T-cell (primary cell): ENCODE measurements at places on chromosomes 16 and 17.
A peak's percentile ranks its signal among the peaks of the same experiment; 100 is the strongest.

GRCh38 chr17:81867170-81867990 lies 3.8 kb downstream of the ARHGDIA start:
- no peak for DNase-seq

- DNase-seq, result no peak
These were observed 269.1 kb downstream of the CDH13 start for GRCh38 chr16:82895843-82896242.

- no peak for DNase-seq
These were observed 280.1 kb upstream of the MON1B start for GRCh38 chr16:76910931-76911330.

GRCh38 chr16:27389272-27389961 lies 12.6 kb upstream of the IL21R start:
- DNase-seq, result no peak

GRCh38 chr16:58331024-58331707 lies 36.3 kb upstream of the PRSS54 start:
- DNase-seq, result no peak

DNA sequence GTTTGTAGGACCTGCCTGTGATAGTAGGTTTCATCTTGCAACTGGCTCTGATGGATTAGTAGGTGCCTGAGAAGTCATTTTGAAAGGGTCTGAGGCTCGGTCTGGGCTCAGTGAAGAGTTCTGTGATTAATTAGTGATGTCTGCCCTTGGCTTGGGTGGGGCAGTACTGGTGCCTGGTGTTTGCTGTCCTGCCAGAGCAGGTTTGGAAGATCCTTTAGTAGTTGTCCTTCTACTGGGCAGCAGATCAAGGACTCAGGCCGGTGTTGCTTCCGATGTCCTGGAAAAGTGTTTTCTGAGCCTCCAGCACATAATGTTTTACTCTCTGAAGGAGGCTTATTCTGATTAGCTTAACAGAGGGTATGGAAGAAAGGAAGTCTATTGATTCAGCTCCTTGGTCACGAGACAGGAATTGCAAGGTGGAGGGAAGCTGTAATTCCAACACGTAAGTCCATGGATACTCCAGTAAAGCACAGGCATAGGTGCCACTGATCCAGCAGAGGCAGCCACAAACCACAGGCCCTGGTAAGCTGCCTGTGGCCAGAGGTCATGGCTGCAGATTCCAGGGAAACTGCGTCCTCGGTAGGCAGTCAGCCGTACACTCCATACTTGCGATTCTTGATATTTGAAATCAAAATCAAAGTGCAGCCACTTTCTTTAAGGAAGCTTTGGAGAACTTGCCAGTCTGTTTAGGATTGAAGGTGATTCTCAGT lies 18.7 kb downstream of the HLF start:
- DNase-seq, result no peak

GRCh38 chr16:56318827-56319140 lies 106.6 kb downstream of the AMFR start:
- no peak for DNase-seq

GRCh38 chr17:76493505-76494167 lies 7.6 kb downstream of the RHBDF2 start:
- DNase-seq, result peak; percentile 24

DNA sequence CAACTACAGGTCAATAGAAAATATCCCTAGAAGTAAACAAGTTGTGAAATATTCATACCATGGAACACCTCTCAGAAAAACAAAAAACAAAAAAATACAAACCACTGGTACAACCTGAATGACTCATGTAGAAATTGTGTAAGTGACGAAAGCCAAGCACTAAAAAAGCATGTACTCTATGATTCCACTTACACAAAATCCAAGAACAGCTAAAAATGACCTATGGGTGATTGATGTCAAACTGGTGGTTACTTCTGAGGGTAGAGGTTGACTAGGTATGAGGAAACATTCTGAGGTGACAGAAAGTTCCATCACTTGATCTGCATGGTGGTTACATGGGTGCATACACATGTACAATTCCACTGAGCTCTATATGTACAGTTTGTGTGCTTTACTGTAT lies 31.1 kb downstream of the DHRS7C start:
- DNase-seq, result no peak

- DNase-seq, result no peak
These were observed 521 bp upstream of the G6PC3 start for GRCh38 chr17:44069974-44070454.

GRCh38 chr17:50212121-50212843 lies 10.9 kb upstream of the COL1A1 start:
- no peak for DNase-seq

DNA sequence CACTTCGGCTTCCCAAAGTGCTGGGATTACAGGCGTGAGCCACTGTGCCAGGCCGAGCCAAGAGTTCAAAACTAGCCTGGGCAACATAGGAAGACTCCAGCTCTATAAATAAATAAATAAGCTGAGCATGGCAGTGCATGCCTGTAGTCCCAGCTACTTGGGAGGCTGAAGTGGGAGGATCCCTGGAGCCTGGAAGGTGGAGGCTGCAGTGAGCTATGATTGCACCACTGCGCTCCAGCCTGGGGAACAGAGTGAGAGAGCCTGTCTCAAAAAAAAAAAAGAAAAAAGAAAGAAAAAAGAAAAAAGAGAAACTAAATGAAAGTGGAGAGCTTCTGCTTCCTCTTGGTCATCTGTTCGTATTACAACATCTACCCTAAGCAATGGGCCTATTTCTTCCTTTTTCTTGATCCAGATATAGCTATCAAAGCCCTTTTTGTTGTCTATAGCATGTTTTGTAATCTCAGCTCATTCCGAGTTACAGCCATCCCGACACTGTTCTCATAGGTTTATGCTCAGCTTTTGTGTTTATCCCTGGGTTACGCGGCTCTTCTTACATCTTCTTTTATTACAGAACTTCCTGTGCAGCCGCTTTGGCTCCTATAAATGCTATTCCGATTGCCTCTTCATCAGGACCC lies 14.1 kb upstream of the MAPK3 start:
- no peak for DNase-seq

- DNase-seq, result no peak
These were observed 54.7 kb downstream of the CBFA2T3 start for GRCh38 chr16:88922114-88922825.

GRCh38 chr17:81934850-81935708 lies 2.0 kb downstream of the PYCR1 start:
- no peak for DNase-seq

GRCh38 chr16:3444032-3444388 lies 530 bp downstream of the NAA60 start:
- peak; percentile 33 for DNase-seq

- no peak for DNase-seq
These were observed 355.4 kb upstream of the TNRC6C start for GRCh38 chr17:77602883-77603640.

GRCh38 chr16:709566-710499 lies 4.2 kb upstream of the FBXL16 start:
- DNase-seq, result no peak

DNA sequence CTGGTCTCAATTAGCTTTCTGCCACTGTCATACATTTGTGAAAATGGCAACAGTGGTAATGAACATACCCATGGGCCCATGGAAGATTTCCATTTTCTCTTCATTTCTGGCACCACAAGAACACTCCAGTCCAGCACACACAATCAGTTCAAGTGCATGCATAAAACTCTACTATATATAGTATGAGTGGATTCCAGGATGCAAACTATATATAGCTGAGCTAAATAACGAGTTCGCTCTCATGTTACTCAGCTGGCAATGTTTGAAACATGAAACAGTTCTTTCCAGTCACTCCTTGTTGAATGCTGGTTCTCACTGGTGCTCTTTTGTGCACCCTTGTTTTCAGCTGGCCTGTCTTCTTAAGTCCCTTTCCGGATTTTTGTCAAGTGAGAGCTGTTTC lies 75.2 kb upstream of the DHX40 start:
- DNase-seq, result no peak

DNA sequence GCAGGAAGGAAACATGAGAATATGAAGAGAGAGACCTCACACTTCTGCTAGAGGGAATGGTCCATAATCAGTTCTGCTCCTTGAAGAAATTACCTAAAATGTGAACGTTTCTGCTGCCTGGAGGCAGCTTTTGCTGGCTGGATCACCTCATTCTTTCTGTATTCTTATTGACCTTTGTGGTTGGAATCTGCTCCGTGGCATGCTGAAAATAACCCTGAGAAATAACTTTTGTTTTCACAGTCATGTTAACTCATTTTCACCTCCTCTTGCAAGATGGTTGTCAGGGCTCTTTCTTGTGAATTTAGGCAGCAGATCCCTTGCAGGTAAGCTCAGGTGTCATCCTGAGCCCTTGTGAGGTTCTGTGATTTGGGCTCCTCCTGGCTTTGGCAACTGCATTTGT lies 70.2 kb downstream of the IRF8 start:
- DNase-seq, result no peak

- DNase-seq, result no peak
These were observed 32.1 kb downstream of the MYH3 start for GRCh38 chr17:10624969-10625368.

GRCh38 chr16:7140899-7141298 lies 191.7 kb upstream of the RBFOX1 start:
- DNase-seq, result no peak

DNA sequence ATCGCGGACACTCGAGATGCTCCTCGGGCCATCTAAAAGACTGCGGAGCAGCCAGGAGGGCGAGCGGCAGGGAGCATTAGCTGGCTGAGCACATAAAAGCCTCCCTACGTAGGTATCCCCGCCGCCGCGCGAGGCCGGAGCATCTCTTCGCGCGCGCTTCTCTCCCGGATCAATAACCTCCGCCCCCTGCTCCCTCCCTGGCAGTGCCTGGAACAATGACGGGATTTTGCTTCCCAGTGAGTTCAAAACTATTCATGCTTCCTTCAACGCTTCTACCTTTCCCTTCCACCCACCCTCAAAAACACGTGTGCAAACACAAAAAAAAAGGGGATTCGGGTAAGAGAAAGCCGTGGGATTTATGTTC lies 984 bp downstream of the CENPV start:
- no peak for DNase-seq

DNA sequence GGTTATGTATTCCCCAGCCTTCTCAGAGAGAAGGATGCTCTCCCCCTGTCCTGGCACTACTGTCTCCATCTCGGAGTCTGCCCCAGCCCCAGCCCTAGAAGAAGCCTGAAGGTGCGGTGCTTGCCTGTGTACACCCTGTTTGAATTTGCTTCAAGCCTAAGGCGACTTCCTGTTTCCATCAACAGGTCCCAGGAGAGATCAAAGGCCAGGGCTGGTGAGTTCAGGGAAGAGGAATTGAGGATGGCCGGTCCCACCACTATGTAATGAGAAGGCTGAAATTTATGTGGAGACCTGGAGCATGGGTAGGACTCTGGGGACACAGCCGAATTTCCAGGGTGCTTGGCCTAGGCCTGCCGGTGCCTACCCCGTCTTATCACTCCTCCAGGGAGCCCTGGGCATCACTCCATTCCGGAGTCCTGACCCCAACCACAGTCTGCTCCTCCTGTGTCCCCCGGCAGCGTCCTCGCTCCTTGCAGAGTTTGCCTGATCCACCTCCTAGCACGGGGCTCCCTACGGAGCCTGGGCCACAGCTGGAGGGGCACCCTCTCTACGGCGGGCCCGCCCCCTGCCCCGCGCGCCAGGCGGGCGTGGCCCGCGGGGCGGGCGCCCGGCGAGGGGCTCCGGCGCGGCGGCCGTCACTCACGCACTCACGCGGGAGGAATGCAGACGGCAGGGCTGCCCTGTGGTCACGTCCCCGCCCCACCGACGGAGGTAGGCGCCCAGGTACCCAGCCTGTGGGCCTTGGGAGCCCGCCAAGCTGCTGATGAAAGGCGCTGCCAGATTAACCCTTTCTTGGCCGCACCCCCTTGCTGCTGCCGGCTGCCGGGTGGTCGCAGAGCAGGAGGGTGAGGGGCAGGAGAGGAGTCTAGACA lies 53.8 kb upstream of the TAC4 start:
- no peak for DNase-seq

DNA sequence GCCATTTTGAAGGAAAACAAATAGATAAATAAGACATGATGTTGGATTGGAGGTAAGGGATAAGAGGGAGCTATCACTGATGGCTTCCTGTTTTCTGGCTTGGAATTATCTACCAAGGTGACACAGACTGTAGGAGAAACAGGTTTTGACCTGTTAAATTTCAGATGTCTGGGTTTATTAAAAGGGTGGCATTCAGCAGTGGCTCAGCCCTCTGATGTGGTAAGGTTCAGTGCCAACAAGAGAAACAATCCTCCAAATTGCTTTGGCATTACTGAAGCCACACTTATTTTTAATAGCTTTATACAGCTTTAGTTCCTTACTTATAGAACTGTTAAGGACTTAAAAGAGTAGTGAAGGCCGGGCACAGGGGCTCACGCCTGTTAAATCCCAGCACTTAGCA lies 37.0 kb upstream of the AKAP1 start:
- no peak for DNase-seq

DNA sequence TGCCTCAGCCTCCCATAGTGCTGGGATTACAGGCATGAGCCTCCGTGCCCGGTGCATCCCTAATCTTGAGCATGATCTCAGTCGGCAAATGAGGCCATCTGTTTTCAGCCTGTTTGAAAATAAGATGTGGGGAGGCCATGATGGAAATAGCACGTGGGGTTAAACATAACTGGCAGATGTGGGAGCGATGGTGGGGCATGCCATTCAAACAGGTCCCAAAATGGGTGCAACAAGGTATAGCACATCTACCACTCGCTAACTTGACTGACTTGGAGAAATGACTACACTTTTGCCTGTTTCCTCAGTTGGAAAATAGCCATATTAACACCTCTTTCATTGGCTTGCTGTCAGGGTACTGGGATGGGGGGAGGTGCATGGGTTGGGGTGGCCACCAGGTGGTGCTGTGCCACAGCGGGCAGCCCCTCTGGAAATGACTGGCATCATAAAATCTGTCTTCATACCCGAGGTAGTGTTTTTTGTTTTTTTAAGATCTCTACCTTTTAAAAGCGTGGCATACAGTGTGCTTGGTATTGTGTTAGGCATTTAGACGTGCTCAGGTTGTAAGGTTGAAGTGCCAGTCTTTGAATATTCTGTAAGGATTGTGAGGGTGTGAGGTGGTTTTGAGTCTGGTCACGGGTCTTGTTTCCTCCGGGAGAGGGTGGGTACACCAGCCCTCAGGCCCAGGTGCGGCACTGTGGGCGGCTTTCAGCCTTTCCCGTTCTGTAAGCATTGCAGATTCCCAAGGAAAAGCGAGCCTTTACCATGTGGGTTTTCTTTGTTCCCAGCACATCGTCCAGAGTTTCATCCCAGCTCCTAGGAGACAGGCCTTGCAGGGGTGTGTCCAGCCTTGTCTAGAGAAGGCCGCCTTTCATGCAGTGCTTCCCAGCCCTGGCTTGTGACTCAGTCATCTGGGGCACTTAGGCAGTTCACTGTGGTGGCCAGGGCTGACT lies 2.9 kb upstream of the TTYH2 start:
- DNase-seq, result peak; percentile 72

GRCh38 chr16:53515811-53516210 lies 12.8 kb upstream of the AKTIP start:
- no peak for DNase-seq
